Left renal pelvis (tissue), 4 donors: ENCODE measurements at places on chromosomes 3 and 15. TPM values are rescaled to one million over a fixed set of nuclear protein-coding genes. Genes with fewer than 3 reads are reported as not detected.

Gene KNG1
- polyA plus RNA-seq = 169 TPM

Gene PPP1R14D
- 0.32 TPM for polyA plus RNA-seq

Gene CD276
- 167 TPM for polyA plus RNA-seq

Gene GOLGA6D
- polyA plus RNA-seq = 0.21 TPM

Gene ANKUB1
- not detected for polyA plus RNA-seq

Gene SLC27A2
- polyA plus RNA-seq = 0.79 TPM

Gene C3orf70
- 8.8 TPM for polyA plus RNA-seq

Gene RTF1
- polyA plus RNA-seq = 73.0 TPM

Gene LRRC15
- polyA plus RNA-seq = not detected

Gene ABI3BP
- polyA plus RNA-seq = 37.5 TPM

Gene GOLGA6L2
- polyA plus RNA-seq = not detected

Gene TGM4
- 0.06 TPM for polyA plus RNA-seq

Gene MTHFS
- polyA plus RNA-seq = 38.0 TPM

Gene SLC24A5
- not detected for polyA plus RNA-seq

Gene ROBO1
- polyA plus RNA-seq = 108 TPM

Gene SPESP1
- polyA plus RNA-seq = 7.3 TPM

Gene CPA3
- polyA plus RNA-seq = 0.64 TPM

Gene ATP13A4
- polyA plus RNA-seq = 1.3 TPM

Gene TRPC1
- 13.3 TPM for polyA plus RNA-seq

Gene DLEC1
- 1.8 TPM for polyA plus RNA-seq

Gene CCDC191
- 18.6 TPM for polyA plus RNA-seq

Gene CGNL1
- polyA plus RNA-seq = 63.3 TPM

Gene BCHE
- 7.9 TPM for polyA plus RNA-seq

Gene PIGZ
- polyA plus RNA-seq = 2.0 TPM

Gene CSTA
- polyA plus RNA-seq = 0.59 TPM

Gene SLC9A9
- 4.4 TPM for polyA plus RNA-seq

Gene SV2B
- polyA plus RNA-seq = 1.3 TPM

Gene SLC28A1
- 3.8 TPM for polyA plus RNA-seq

Gene ABHD6
- 7.6 TPM for polyA plus RNA-seq

Gene GLDN
- 0.14 TPM for polyA plus RNA-seq

Gene NANOGP8
- 0.21 TPM for polyA plus RNA-seq

Gene BUB1B
- polyA plus RNA-seq = 27.0 TPM

Gene CLRN1
- polyA plus RNA-seq = not detected

Gene GXYLT2
- 18.6 TPM for polyA plus RNA-seq

Gene CHDH
- 5.0 TPM for polyA plus RNA-seq

Gene ECE2
- polyA plus RNA-seq = not detected

Gene WDR49
- polyA plus RNA-seq = 1.6 TPM

Gene ONECUT1
- not detected for polyA plus RNA-seq

Gene SLC2A2
- polyA plus RNA-seq = 15.3 TPM

Gene PLA2G4D
- 0.04 TPM for polyA plus RNA-seq

Gene GABRB3
- polyA plus RNA-seq = 7.3 TPM

Gene AMIGO3
- polyA plus RNA-seq = 1.2 TPM
